ENCODE measurements at places on chromosomes 6 and 20.

GRCh38 chr6:131096786-131097185 lies 33.7 kb upstream of the EPB41L2 start:
- no peak for DNase-seq

- DNase-seq = no peak
These were observed 119.9 kb upstream of the ZNF217 start for GRCh38 chr20:53713328-53714056.

GRCh38 chr20:38755324-38755910 lies 7.2 kb downstream of the ACTR5 start:
- DNase-seq = no peak

- DNase-seq = no peak
These were observed 77.5 kb downstream of the ATXN1 start for GRCh38 chr6:16683641-16684194.

- DNase-seq = no peak
These were observed 837 bp downstream of the TRAM2 start for GRCh38 chr6:52576054-52576391.

GRCh38 chr6:134642279-134642678 lies 307.6 kb downstream of the ALDH8A1 start:
- DNase-seq = no peak

DNA sequence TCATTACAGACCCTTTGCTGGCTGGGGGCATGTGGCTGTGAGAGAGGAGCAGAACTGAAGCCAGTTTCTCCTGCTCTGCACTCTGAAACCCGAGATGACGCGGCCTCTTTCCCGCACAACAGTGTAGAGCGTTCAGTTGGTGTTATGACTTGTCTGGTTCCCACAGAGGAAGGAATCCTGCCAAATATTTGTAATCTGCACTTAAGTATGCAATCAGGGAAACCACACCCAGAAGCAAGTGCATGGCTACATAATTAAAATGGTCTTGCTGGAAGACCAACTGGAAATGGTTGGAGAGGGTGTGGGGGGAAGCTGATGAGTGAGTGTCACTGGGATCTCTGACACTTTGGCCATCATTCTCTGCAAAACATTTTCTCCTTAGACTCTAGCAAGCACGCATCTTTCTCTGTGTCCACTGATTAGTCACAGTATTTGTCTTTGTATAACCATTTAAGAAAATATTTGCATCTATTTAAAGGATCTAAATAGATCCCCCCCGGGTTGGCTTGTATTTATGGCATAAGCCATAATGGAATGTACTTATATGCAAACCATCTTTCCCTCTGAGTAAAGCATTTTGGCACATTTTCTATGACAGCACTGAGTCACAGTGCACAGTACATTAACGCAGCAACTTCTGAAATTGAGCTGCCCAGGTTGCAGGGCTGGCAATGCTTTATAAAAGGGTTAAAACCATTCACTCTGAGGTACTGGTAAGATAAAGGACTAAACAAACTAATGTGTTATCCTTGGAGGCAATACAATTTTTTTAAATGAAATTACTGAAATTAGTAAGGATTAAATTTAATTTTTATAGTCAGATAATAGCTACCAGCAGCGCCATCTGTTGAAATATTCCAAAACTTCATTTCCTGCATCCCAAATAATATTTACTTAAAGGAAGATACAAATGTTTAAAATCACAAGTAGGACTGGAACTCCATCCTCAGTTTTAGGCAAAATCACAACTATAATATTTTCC lies 76.7 kb downstream of the FOXC1 start:
- no peak for DNase-seq

GRCh38 chr6:5201271-5201670 lies 59.5 kb downstream of the LYRM4 start:
- DNase-seq = no peak

DNA sequence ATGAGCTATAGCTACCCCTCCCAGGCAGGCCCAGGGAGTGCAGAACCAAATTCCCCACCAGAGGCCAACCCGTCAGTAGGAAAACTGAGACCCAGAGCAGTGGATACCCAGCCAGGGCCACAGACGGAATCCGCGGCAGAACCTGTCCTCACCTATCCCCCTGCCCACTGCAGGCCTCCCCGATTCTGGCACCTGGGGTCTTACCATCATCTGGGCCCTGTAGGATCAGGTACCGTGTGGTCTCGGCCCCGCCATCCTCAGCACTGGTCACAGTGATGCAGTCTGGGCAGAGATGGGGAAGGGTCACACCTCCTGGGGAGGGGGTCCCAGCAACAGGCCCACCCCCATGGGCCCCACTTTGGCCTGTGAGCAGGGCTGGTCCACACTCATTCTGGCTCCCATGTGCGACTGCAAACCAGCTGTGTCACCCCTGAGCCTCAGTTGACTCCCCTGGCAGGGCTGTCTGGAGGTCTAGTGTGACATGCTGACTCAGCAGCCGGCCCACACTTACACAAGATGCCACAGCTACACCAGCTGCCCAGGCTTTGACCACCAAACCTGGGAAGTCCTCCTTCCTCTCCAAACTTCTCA lies 3.8 kb downstream of the ZNF335 start:
- DNase-seq = no peak

DNA sequence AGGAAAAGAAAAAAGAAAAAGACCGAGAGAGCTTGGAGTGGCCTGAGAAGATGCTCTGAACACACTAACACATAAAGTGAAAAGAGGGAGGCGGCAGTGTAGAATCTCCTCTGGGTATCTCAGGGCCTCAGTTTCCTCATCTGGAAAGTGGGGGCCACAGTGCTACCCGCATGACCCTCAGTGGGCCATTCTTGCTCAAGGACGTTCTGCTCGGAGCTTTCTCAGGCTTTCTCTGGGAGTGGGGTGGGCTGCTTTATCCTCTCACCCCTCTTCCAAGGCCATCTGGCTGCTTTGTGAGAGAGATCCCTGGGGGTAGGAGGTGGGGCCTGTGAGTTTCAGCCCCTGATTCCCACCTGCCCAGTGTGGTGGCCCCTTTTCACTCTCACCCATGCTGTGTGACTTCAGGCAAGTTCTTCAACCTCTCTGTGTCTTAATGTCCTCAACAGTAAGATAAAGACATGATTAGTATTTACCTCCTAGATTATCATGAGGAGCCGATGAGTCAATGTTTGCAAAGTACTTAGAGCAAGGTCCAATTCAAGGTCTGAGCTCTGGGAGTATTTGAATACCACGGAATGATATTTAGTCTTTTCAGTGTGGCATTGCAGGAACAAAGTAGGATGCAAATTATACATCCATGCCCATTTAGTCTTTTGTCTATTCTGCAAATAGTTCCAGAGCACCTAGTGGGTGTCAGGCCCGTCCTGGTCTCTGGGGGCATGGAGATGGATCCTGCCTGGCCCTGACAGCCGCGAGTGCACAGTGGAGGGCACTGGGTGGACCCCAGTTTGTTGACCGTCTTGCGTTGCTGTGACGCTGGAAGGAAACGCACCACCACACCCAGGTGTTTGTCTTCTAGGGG lies 34.3 kb downstream of the SRC start:
- DNase-seq = no peak

DNA sequence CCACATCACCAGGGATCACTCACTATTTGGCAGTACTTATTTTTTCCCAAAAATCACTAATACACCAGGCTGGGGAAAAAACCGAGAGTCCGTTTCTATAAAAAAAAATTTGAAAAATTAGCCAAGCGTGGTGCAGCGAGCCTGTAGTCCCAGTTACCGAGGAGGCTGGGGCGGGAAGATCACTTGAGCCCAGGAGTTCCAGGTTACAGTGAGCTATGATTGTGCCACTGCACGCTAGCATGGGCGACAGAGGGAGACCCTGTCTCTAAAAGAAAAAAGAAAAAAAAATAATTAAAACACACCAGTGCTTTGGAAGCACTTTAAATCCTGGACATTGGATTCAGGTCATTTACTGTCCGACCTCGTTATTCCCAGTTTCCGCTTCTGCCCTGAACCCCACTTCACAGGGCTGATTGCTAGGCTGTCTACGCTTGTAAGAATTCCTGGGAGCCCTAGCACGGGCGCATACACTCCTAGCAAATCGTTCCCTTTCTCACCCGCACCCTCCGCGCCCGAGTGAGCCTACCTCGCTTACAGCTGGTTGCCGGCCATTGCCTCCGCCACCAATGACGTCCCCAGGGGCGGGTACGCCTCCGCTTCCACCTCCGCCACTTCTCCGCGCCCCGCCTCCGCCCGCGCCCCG lies at the start of gene TPMT:
Gene TPMT (minus strand): TSS at position 571 of the 643 bp plus-strand sequence. CDS start 5,950 bp downstream, outside the sequence.
- DNase-seq = no peak

DNA sequence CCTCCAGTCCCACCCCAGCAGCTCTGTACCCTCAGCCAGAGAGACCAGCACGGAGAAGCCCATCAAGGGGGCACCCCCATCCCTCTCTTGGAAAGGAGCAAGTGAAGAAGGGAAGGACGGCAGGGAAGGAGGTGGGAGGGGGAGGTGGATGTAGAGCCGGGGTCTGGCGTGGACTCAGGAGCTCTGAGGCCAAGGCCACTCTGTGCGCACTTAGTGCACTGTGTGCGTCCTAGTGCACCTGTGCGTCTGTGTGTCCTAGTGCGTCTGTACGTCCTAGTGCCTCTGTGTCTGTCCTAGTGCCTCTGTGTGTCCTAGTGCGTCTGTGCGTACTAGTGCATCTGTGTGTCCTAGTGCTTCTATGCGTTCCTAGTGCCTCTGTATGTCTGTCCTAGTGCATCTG lies 54.2 kb downstream of the DSTN start:
- DNase-seq = no peak

DNA sequence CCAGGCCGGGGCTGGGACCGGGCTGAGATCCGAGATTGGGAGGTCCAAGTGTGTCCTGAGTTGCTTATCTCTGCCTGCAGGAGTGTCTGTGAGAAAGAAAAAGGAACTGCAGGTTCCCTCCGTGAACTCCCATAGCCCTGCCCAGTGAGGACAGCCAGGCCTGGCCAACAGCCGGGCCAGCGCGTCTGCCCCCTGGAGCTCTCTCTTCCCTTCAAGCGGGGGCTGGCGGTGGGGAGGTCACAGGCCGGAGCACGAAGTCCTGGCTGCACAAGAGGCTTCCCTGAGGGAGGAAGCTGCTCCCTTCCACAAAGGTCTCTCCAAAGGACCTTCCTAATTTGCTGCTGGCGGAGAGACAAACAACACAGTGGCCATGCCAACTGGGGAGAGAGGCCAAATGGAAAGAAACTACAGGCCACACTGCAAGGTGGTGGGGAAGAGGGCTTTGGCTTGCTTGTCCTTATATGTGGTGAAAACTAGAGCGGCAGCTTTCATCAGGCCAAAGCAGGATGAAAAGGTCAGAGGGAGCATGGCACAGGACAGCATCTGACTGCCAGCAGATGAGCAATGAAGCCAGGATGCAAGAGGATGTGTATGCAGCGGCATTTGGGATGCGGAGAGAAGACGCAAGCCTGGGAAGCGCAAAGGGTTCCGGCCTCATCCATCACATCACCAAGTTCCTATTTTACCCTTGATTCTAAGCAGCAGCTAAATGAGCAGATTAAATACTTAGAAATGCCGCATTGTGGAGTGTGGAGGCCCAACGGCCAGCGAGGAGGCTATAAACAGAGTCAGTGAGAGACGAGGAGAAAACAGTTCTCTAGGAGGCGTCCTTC lies 260.0 kb downstream of the ERMARD start:
- no peak for DNase-seq

GRCh38 chr6:101722991-101723579 lies 329.6 kb downstream of the GRIK2 start:
- DNase-seq = no peak

- no peak for DNase-seq
These were observed 4.4 kb upstream of the STX16 start for GRCh38 chr20:58646703-58647102.

- DNase-seq = no peak
These were observed 260.6 kb downstream of the TFAP2A start for GRCh38 chr6:10154251-10154650.

DNA sequence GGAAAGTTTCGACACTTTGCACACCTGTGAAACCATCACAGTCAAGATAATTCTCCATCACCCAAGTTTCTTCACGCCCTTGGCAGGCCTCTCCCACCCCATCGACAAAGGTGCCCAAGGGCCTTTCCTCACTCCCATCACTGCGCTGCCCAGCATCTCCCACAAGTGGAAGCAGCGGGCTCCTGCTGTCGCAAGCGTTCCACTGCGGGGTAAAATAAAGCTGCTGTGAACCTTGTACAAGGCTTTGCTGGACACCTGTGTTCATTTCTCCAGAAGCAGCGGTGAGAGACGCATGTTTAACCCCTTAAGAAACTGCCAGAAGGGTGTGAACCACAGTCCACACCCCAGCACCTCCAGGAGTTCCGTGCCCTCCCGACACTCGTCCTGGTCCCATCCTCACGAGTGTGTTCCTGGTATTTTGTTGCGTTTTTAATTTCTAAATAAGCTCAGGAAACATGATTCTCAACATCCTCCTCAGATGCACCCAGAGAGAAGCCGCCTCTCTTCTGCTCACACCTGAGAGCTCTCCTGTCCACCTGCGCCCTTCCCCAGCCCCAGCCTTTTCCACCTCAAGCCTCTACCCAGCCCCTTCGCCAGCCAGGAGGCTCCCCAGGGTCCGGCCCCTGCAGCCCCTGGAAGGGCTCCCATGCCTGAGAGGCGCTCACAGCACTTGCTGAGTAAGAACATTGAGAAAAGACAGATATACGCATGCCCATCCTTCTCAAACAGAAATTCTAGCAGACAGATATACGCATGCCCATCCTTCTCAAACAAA lies 97.5 kb downstream of the TAF4 start:
- no peak for DNase-seq

GRCh38 chr6:117530467-117531242 lies 48.2 kb downstream of the DCBLD1 start:
- no peak for DNase-seq

GRCh38 chr6:39787322-39787721 lies 4.9 kb upstream of the DAAM2 start:
- no peak for DNase-seq

DNA sequence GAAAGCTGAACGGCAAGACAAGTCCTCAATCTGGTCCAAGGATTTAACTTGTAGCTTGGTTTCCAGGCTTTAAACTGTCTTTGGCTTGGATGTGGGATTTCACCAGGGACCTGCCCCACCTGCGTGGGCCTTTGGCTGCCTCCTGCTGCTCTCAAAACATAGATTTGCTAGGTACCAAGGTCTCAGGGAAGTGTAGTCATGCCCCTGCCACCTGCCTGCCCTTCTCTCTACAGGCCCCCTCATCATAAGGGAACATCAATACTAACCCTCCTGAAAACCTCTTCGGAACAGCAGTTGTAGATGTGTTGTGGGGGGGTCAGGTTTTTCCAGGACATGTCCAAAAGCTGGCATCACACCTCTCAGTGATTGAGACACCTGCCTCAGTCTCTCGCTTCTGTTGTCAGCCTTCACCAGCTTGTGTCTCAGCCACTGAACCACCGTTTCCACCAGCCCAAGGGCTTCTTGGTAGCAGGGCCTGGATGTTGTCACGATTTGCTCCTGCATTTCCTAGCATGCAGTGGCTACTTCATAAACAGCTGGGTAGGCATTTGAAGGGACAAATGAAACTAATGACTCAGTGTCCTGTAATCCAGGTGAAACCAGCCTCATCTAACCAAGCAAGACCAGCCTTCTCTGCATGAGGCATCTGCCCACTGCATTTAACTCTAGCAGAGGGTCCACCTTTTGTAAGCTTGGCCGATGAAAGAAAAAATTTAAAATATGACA lies 141.6 kb upstream of the THBS2 start:
- DNase-seq = no peak

- DNase-seq = no peak
These were observed 149.0 kb downstream of the HACE1 start for GRCh38 chr6:104710543-104711335.

Data from stimulated activated CD4-positive, alpha-beta T cell treated with anti-CD3 and anti-CD28 coated beads, TNF-alpha, amount 100 ng/mL, for 4 hours (primary cell).